ENCODE measurements at places on chromosomes 1 and 21.

DNA sequence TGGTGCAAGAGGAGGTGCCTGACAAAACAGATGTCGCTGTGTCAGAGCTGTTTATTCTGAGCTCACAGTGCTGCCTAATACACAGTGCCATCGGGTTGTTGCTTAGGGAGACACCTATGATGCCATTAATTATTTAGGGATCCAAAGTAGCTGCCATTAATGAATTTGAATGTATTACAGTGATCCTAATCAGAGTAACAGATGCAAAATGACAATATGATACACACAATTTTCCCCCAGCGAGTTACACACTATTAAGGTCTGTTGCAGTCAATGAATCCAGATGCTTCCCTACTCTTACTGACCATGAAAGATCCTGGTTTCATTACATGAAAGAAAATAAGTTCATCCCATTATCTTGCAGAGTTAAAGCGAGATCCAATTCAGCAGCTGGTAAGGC is 91.3 kb downstream of the RWDD3 start:
- no peak for DNase-seq

DNA sequence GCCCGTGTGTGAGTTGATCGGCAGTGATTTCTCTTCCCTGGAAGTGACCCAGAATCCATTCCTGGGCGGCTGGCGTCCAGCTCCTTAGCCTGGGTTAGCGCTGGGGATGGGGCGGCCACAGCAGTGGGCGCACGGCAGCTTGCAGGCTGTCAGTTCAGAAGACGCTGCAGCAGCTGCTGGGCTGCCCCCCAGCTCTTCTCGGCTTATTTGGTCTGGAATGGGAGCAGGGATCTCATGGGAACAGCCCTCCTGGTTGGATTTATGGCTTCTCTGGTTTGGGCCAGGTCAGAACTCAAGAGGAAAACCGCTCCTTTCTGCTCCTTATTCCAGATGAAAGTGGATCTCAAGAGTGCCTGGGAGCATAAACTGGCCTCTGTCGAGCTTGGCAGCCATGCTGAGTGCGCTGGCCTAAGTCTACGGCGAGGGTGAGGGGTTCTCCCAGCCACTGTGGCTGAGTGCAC is 148.2 kb downstream of the PRDM16 start:
- no peak for DNase-seq

DNA sequence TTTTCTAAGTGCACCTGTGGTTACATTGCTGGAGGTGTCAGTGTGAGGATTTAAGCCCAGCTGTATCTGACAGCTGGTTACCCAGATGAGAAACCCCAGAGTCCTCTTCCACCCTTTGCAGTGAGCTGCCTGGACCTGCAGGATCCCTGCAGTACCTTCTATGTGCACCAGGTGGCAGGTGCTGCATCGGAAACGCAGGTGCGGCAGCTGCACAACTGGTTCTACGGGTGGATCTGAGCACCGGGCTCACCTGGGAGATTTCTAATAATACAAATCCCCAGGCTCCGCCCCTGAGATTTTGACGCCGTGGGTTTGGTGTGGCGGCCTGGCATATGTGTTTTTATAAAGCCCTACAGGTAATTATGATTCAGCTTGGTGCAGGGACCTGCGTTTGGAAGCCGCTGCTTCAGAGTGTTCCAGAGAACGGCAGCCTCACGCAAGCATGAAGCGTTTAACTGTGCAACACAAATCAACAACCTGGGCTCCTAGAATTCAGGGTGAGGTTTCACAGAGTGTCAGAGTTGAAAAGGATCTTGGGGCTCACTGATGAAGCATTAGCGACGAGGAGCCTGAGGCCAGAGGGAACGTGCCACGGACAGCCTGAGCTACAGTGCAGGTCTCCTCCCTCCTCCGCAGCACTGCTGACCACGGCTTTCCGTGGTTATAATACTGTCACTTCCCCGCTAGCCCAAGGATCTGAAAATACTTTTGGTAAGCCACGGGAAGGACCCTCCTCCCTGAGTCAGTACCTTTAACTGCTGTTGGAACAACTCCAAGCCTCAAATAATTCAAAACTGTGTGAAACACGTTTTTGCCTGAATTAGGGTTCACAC is 96.7 kb upstream of the TRABD2B start:
- DNase-seq = peak; percentile 57

- no peak for DNase-seq
These were observed at the start of gene SLC6A17 for GRCh38 chr1:110150330-110151174. TSS of gene SLC6A17 (plus strand) at chr1:110150494. CDS start at chr1:110166930, 16,436 bp downstream.

DNA sequence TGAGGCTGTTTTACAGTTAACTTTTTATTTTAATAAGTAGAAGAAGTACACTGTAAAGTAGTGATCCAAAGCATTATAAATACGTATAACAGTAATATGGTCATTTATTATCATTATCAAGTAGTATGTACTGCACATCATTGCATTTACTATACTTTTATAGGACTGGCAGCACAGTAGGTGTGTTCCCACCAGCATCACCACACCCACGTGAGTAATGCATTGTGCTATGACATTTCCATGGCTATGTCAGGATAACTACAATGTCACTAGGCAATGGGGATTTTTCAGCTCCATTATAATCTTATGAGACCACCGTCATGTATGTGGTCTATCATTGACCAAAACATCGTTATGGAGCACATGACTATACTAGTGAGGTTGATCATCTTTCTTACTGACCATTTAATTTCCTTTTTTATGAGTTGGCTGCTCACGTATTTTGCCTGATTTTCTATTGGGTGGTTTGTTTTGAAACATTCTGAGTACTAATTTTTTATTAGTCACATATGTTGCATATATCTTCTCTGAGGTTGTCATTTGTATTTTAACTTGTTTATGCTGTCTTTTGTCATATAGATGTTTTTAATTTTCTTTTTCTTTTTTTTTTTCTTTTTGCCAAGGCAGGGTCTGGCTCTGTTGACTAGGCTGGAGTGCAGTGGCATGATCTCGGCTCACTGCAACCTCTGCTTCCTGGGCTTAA is 25.3 kb upstream of the SHCBP1L start:
- DNase-seq = no peak

DNA sequence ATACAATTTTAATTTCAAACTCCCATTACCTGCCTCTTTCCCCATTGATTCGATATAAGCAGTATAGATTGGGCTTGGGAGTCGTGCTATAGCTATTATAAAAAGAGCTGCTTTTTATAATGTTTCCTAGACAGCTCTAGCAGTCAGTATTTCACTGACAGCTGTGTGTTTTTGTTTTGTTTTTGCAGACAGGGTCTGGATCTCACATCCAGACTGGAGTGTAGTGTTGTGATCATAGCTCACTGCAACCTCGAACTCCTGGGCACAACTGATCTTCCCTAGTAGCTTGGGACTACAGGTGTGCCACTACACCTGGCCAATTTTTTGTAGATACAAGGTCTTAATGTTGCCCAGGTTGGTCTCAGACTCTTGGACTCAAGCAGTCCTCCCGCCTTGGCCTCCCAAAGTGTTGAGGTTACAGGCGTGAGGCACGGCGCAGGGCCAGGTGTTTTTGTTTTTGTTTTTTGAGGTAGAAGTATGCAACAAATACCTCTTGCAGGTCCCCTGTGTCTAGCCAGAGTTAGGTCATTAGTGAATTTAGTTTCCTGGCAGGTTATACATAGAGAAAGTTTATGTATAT is 1.7 kb downstream of the NASP start:
- no peak for DNase-seq

GRCh38 chr1:222081859-222082258 is 340.0 kb upstream of the DUSP10 start:
- no peak for DNase-seq

DNA sequence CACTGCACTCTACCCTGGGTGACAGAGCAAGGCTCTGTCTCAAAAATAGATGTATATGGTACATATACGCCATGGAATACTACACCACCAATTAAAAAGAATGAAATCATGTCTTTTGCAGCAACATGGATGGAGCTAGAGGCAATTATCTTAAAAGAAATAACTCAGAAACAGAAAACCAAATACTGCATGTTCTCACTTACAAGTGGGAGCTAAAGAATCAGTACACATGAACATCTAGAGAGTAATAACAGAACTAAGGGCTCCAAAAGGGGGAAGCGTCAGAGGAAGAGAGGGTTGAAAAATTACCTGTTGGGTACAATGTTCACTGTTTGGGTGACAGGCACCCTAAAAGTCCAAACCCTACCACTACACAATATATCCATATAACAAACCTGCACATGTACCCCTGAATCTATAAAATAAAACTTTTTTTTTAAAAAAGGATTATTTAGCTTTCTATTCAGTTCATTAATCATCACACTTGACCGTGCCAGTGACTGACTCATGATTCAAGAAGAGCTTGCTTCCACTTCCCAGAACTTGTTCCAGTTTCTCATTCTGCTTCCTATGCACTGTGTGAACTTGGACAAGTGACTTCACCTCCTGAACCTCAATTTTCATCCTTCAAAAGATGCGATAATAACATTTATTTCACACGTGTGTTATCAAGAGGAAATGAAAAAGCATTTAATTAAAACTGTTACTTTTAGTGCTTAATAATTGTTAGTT is 109.6 kb downstream of the PLPP3 start:
- DNase-seq = no peak

GRCh38 chr1:226310245-226310540 is 1.2 kb upstream of the LIN9 start:
- no peak for DNase-seq

DNA sequence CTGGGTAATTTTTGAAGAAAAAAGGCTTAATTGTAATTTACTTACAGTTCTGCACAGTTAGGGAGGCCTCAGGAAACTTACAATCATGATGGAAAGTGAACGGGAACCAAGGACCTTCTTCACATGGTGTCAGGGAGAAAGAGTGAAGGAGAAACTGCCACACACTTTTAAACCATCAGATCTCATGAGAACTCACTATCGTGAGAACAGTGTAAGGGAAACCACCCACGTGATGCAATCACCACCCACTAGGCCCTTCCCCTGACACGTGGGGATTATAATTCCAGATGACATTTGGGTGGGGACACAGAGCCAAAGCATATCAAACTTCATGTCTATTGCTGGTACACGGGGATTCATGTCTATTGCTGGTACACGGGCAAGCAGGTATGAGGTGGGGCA is 5.3 kb upstream of the SFT2D2 start:
- DNase-seq = no peak

GRCh38 chr1:195430826-195431225 is 1177.4 kb downstream of the KCNT2 start:
- DNase-seq = no peak

DNA sequence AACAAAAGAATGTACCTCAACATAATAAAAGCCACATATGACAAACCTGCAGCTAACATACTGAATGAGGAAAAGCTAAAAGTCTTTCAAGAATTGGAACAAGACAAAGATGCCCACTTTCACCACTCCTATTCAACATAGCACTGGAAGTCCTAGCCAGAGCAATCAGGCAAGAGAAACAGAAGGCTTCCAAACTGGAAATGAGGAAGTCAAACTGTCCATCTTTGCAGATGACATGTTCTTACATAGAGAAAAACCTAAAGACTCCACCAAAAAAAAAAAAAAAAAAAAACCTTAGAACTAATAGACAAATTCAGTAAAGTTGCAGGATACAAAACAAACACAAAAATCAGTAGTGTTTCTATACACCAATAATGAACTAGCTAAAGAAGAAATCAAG is 20.2 kb downstream of the NSL1 start:
- DNase-seq = no peak

- no peak for DNase-seq
These were observed 33.4 kb upstream of the GPR153 start for GRCh38 chr1:6294080-6294889.

DNA sequence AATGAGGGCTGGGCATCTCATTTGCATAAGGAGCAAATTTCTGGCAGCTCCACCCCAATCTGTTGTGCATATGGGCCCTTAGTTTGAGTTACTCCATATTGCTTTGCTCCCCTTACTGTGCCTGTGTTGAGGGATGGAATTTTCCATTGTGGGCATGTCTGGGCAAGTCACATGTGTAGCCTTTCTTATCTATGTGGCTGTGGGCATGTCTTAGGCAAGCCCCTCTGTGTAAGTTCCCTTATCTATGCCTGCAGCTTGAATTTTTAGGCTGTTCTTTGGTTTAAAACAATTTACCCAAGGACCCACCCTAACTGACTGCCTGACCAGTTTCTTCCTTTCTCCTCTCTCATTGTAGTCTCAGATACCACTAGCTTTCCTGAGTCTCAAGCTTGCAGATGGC is 405.7 kb upstream of the NCAM2 start:
- DNase-seq = no peak

- no peak for DNase-seq
These were observed 1.8 kb upstream of the TSPEAR start for GRCh38 chr21:44713130-44713529.

- no peak for DNase-seq
These were observed 13.2 kb downstream of the ERRFI1 start for GRCh38 chr1:8012955-8013354.

DNA sequence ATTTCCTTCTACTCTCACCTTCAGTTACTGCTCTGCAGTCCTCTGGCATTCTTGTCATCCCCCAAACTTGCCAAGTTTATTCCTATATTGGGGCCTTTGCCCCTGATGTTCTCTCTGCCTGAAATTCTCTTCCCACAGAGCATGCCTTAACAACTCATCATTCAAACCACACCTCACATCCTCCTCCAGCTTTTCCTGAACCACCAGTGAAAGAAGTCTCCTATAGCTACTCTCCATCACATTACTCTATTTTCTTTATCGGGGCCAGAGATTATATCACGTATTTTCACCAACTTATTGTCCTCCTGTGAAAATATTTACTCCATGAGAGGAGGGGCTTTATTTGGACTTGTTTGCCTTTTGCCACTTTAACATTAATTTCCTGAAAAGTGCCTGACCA is 32.1 kb downstream of the EXTL2 start:
- DNase-seq = no peak

GRCh38 chr1:19619697-19620384 is 24.3 kb upstream of the NBL1 start:
- DNase-seq = no peak

GRCh38 chr1:44835738-44836675 is 7.0 kb downstream of the PTCH2 start:
- DNase-seq = peak; percentile 64

- no peak for DNase-seq
These were observed 11.9 kb downstream of the IFNLR1 start for GRCh38 chr1:24175033-24175755.

DNA sequence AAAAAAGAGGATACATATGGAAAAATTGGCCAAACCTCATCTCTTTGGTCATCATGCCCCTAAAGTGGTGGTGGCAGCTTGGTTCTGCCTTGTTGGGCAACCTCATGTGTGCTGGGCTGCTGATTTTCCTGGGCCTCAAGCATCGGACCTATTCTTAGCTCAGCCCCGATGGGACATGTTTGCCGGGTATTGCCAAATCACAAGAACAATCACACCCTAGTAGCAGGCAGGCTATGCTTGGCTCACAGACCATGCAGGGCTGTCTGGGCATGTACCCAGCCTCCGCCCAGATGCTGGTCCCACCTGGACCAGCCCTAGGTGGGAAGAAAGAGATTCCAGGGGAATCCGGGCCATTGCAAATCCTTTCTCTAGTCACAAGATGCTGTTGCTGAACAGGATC is 189.4 kb upstream of the FGGY start:
- DNase-seq = no peak

- DNase-seq = no peak
These were observed 40.2 kb downstream of the RASAL2 start for GRCh38 chr1:178134061-178134460.

All from NCI-H2081 treated with DMSO at 0.1 percent for 48 hours (cell line).